ENCODE measurements at places on chromosomes 6 and 20.

- DNase-seq = no peak
Measured at GRCh38 chr6:2237001-2237400, 8.4 kb downstream of the GMDS start.

GRCh38 chr20:54620611-54621010 is 145.2 kb downstream of the DOK5 start:
- DNase-seq = no peak

DNA sequence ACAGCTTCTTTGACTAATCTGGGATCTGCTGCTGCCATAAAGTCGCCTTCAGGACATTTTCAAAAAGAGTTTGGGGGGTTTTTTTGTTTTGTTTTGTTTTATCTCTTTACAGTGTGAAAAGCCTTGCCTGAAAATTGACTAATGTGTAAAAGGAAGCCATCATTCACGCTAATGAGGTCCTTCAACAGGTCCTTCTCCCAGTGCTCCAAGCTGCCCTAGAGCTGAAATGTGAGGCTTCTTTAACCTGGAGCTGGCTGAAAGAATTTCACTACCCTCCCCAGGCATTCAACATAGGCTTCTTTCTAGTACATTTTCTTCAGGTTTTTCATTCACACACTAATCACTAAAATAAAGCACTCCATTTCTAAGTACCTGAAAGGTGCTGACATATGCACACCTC is 145.1 kb upstream of the PRDM1 start:
- no peak for DNase-seq

DNA sequence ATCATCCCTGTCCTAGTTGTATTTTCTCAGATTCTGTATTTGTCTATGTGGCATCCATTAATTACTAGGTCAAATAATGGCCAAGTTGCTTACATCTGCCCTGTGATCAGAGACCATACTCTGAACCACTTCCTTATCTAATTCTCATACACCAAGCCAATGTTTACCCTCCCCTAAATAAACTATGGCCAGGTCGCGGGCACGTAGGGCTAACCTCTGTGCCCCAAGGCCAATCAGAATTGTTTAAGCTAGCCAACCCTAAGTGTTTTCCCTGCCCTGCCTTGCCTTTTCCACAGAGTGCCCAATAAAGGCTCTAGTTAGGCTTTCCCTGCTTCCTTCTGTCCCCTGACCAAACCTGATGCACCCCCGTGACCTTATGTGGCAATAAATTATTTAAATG is 2.8 kb upstream of the CALHM4 start:
- no peak for DNase-seq

GRCh38 chr6:149445573-149445972 is 39.2 kb downstream of the ZC3H12D start:
- DNase-seq = no peak

GRCh38 chr6:36402481-36402880 is 15.0 kb upstream of the ETV7 start:
- DNase-seq = no peak

DNA sequence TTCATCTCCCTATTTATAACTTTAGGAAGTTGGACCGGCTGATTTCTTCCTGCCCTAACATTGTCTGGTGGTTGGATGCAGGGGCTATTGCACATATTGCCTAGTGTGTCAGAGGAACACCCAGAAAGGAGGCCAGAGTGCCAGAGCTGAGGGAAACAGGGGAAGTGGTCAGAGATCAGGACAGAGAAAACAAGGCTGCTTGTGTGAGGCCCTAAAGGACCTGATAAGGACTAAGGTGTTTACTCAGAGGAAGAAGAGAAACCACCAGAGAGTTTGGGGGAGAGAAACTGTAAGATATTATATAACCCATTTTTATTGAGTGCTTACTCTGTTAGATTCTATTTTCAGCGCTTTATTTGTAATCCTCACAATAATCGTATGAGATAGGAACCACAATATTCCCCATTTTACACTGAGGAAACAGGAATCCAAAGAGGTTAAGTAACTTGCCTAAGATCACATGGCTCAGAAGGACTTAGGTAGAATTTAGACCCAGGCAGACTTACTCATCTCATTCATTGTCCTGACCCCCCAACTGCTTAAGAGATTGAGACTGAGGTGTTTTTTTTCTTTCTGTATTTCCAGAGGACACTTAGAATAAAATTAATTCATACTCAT is 54.0 kb upstream of the REV3L start:
- no peak for DNase-seq

DNA sequence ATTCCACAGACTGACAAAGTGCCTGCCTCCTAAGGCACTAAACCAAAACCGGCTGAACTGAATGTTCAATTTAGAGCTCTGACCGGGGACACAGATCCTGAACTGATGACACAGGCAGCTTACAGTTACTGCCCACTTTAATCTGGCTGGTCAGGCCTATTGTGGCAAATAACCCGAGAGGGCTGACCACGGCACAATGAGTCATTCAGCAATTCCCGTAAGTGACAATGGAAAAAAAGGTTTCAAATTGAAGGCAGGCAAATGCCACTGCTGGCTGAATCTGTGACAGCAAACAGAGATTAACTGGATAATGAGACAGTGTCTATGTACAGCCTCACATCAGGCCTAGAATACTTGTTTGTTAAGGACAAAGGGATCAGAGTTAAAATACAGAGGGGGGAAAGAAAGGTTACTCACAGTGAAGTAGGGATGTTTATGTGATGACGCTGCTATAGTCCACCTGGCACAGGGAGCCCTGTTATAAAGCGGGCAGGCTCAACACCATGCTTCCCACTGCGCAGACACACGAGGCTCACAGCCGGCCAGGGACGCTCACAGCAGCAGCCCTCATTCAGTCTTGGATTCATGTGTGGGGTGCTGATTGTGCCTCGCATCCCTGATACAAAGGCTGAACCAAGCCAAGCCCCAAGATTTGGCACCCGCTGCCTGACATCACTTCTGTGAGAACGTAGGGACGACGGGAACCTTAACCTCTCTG is 54.4 kb downstream of the RTN4IP1 start:
- DNase-seq = no peak

GRCh38 chr6:16494793-16495192 is 256.4 kb downstream of the GMPR start:
- DNase-seq = no peak

DNA sequence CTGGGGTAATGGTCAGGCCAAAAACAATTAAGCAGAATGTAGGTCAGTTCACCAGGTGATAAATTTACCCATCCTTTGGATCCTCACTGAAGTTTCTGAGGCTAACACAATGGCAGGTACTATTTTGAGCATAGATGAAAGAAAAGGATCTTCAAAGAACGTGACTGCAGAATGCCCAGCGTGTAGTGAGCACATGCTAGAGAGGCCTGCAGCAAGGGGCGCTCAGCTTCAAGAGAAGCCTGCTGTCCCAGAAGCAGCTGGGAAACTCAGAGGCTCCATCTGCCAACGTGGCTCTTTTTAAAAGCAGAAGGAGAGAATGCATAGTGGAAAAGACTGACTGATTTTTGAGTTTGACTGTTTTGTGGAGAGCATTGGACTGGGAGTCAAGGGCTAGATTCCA is 57.4 kb downstream of the CD83 start:
- no peak for DNase-seq

DNA sequence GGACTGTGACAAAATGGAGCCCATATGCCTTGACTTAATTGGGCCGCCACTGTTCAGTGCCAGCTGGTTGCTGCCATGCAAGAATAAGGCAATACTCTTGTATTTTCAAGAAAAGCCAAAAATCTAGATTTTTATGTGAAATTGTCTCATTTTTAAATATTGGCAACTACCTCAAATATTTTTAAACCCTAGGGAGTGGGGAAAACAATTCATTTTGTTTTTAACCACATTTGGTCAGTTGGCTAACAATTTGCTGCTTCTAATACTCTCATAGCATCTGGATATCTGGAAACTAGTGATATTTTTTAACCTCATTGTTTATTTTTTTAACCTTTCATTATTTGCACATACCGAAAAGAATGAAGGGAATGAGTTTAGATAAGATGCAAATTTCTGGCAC is 91.0 kb downstream of the EYA2 start:
- no peak for DNase-seq

DNA sequence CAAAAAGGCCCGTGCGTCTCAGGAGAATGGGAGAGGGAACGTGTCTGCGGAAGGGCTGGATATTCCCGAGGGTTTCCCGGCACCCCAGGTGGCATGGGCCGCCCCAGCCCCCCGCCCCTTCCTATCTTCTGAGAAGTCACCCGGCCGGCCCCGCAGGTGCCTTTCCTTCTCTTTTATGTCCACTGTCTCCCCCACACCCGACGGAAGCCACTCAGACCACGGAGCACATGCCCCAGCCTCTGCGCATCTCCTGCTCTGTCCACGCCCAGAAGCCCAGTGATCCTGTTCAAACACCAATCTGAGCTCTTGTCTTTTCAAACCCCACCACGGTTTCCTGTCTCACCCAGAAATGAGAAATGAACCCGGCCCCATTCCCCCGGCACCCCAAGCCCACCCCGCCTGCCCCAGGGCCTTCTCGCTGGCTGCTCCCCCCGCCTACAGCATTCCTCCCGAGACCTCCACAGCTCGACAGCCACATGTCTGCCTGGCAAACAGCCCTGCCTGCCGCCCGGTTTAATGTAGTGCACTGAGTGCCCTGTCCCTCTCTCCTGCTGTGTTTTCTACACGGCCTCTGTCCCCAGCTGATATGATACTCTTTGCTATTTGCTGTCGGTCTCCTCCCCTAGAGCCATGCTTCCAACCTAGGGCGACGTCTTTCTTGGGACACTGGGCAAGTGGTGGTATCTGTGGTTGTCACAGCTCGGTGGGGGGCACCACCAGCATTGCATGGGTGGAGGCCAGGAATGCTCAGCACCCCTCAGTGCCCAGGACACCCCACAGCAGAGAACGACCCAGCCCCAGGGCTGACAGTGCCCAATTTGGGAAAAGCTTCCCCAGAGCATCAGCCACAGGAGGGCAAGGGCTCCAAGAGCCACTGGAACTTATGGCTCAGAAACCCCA is 182.7 kb downstream of the TAF4 start:
- DNase-seq = no peak

DNA sequence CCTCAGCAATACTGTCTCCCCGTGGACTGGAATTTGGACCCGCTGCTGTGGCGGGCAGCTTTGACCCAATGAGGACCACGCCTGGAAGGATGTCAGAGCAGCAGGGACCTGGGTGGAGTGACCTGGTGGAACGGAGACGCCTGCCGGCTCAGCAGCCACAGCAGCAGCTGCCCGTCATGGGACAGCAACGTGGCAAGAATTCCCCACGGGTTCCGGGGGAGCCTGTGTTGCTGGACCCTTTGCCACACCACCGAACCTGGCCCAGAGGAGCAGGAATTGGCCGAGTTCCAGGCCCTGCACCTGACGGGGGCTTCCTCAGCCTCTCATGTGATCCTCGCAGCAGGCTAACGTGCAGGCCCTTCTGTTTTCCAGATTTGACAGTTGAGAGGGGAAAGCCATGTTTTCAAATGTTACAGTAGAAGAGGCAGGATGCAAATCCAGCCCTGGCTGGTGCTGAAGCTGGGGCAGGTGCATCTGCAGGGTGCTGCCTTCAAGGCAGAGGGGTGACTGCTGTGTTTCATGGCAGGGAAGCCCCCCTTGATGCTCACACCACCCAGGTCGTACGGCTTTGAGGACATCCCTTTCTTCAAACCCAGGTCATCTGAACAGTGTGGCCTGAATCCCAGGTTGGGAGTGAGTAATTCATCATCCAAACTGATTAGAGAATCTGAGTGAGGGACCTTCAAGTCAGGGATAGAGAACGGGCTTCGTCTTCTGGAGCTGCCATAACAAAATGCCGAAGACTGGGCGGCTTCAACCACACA is 93.4 kb downstream of the THBS2 start:
- DNase-seq = no peak
